ENCODE measurements at places on chromosomes 2 and 18. TPM values are rescaled to one million over a fixed set of nuclear protein-coding genes. Genes with fewer than 3 reads are reported as not detected.

DNA sequence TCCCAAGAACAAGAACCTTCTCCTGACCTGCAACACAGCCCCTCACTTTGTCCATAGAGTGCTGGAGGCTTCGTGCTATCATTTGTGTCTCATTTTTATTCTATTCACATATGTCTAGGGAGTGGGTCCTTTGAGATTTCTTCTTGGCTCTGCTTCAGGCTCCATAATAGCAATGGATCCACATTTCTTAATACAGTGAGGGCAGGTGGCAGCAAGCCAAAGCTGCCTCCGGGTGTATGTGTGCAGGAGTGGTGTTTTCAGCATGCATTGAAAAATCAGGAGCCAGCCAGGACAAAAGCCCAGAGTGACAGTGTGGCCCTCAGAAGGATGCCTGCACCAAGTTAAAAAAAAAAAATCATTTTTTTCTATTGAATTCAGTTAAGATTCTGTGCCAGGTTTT lies 115.1 kb upstream of the PELI1 start:
- DNase-seq = no peak

- no peak for DNase-seq
Measured at GRCh38 chr2:13289310-13289709, 572.6 kb downstream of the TRIB2 start.

SPP2 gene
- not detected for total RNA-seq

TMEM37 gene
- not detected for total RNA-seq

KCNF1 gene
- total RNA-seq = not detected
